ENCODE measurements at places on chromosomes 4 and X. TPM values are rescaled to one million over a fixed set of nuclear protein-coding genes. Genes with fewer than 3 reads are reported as not detected.

DNA sequence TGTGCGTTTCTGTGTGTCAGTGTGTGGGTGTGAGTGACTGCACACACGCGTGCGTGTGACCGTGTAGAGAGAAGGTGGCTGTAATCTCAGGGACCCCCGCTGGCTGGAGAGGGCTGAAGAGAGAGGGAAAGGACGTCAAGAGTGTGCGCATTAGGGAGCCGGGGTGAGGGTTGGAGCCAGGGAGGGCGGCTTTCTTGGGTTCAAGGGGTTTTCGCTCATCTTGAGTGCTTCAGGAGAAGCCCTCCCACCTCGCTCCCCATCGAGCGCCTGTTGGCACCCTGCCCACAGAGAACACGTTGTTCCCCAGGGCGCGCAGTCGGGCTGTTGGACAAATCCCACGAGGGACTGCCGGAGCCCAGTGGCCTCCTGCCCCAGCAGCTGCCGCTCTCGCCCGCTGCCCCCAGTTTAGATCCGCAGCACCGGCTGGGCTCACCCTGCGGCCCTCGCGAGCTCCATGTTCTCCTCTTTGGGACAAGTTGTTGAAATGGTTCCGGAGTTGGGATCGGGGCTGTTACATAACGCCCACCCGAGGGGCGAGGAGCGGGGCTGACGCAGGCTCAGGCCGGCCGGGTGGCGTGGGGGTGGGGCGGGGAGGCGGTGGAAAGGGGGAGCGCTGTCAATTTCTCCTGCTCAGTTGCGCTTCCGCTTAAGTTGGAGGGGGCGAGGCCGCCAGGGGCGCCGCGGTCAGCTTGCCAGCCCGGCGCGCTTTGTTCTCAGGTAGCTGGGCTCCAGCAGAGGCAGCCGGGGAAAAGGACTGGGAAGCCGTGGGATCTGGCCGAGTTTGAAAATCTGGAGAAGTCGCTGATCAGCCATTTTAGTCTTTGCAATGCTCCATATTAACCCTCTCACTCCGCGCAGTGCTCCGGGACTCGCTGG, 1.6 kb downstream of the GRIA2 start:
- no peak for DNase-seq

- no peak for DNase-seq
Measured at GRCh38 chrX:43971966-43972961, 926 bp downstream of the NDP start.

GRCh38 chr4:68797618-68798017, 18.2 kb upstream of the UGT2B10 start:
- no peak for DNase-seq

- peak; percentile 89 for DNase-seq
Measured at GRCh38 chrX:16822723-16823122, 36.5 kb downstream of the TXLNG start.

DNA sequence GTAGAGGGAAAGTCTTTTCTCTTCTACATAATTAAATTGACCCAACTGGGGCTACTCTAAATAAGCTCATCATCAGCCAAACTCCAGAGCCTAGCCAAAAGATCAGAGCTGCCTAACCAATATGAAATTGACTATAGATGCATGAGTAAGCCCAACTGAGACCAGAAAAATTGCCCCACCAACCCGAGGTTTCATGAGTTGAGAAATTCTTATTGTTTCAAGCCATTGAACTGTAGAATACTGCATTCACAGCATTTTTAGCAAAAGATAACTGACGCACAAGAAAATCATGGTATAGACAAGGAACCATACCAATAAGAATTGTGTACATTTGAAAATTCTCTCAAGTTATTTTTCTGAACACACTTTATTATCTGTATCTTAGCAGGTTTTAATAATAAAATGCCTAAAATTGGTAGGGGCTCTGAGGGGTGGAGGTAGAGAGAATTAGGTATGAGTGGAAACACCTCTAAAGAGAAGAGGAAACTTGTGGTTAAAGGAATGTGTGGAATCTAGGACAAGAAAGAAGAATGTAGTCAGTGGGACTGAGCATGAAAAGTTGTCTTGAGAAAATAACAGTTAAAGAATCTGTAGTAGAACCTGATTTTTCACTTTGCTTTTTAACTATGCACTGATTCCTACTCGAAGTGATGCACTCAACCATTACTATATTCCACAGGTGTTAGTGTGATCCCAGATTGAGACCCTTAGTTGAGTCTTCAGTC, 200.9 kb upstream of the PPP1R2C start:
- no peak for DNase-seq

- no peak for DNase-seq
Measured at GRCh38 chr4:176443117-176443516, 123.4 kb downstream of the SPCS3 start.

GRCh38 chrX:101931136-101931487, 715 bp downstream of the ZMAT1 start:
- DNase-seq, result no peak

- no peak for DNase-seq
Measured at GRCh38 chr4:6492861-6493657, 20.6 kb upstream of the PPP2R2C start.

DNA sequence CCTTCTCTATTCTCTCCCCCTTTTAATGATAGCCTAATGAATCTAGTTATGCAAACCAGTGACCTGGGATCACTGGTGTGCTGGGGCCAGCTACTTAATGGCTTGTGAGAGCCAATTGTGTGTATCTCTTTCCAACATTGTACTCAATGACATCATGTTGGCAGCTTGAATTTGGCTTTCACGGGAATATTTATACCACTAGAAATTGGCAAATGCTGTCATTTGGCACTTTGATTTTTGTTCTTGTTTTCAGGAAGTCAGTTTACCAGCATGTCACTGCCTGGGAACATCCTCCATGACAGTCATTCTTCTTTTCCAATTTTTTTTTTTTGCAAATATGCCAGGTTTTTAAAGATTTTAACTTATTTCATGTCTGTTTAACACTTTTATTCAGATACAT, 1685.3 kb downstream of the STIM2 start:
- DNase-seq, result no peak

The TRIM61 gene
- not detected for total RNA-seq

The PRDM8 gene
- total RNA-seq, result 0.73 TPM

The TMPRSS11F gene
- total RNA-seq, result not detected

Data from glomerular endothelial cell (primary cell).